NCI-H2171 (cell line): ENCODE measurements at places on chromosomes 1 and 21.

GRCh38 chr1:109935451-109935900, 24.8 kb downstream of the CSF1 start:
- DNase-seq = no peak

- DNase-seq = peak; percentile 38
These were observed 107.8 kb downstream of the SIK1 start for GRCh38 chr21:43318841-43319781.

GRCh38 chr1:157595356-157595755, 2.5 kb downstream of the FCRL4 start:
- no peak for DNase-seq

DNA sequence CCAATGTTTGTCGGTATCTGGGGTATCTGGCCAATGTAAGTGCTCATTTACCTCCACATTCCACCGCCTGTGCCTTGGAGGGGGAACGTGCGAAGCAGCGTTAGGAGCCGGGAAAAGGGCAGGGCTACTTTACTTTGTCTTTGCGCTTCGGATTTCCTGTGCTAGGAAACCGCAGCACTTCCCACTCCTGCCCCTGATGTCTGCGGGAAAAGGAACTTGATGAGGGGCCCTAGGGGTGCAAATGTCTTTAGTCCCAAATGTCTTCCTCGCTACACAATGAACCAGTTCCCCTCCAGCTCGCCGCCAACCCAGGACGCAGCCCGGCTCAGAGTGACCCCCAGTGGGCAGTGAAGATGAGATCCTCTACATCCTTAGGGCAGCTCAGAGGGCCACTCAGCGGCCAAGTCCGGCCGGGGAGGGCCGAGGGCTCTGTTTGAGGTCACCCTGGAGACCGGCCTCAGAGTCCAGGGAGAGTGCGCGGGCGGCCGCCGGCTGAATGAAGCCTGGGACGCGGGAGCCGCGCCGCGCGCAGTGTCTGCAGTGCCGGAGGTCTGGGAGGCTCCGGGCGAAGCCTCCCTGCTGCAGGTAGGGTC, at the start of gene DYNLT5:
Gene DYNLT5, plus strand, starts transcription at position 460 of the 593 bp plus-strand sequence. CDS start 2,200 bp downstream, outside the sequence.
- DNase-seq = no peak

DNA sequence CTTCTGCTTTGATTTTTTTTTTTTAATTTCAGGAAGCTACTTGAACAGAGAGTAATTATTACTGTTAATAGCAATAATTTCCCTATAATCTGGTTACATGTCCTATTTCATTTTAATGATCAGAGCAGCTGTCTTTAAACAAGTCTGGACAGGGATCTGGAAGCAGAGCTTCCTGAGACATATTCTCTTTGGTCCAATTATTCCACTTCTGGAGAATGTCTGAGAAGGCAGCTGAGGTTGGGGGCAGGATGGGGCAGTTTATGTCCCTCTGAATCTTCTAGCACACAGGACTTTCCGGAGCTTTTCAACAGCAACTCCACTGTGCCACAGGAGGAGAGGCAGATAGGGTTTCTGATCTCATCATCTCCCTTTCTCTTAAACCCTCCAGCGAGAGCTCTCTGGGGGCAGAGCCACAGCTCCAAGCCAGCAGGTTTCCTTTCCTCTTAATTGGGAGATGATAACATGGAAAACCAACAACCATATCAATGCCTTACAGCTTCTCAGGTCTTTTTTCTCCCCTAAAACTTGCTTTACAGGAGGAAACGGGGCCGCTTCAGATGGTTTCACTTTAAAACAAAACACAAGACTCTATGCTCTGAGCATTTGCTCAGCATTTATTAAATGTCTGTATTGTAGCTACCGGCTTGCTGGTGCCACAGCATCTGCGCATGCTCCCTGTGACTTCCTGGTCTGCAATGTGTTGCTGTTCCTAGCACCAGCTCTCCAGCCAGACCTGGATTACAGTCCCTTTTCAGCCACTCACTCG, 425.7 kb upstream of the USP24 start:
- DNase-seq = no peak

GRCh38 chr1:59595774-59596173, 219.0 kb upstream of the HOOK1 start:
- DNase-seq = no peak

DNA sequence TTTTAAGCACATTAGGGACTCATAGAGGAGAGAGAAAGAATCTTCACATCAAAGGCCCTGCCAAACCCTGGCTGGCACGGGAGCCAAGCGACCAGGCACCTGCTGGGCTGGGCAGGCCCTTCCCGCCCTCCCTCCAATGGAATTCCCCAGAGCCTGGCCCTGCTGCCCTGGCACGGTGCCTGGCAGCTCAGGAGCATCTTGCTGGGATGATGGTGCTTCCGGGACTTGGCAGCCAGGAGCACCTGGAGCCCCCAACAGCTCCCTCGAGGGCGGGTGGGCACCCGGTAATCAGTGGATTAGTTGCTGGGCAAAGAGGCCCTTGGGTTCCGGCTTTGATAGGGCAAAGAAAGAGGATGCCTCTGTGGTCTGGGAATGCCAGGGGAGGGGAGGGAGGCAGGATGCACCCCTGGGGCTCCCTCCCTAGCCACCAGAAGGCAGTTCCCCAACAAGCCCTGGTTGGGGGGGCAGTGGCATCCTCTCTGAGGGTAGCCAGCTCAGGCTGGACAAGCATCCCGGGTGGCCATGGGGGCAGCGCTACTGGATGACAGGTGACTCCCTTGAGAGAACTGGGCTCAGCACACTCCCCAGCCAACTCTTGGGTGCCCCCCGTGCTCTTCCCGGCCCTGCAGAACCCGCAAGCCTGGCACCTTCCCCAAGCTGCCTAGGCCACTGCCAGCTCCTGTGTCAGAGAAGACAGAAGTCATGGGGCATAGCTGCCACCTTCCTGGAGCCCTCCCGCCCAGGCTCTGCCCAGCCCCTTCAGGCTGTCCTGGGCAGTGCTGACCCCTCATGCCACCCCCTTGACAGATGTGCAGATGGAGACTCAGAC, 26.4 kb downstream of the KRTAP10-1 start:
- DNase-seq = peak; percentile 58

GRCh38 chr1:216518844-216519627, 95.8 kb upstream of the USH2A start:
- peak; percentile 70 for DNase-seq

DNA sequence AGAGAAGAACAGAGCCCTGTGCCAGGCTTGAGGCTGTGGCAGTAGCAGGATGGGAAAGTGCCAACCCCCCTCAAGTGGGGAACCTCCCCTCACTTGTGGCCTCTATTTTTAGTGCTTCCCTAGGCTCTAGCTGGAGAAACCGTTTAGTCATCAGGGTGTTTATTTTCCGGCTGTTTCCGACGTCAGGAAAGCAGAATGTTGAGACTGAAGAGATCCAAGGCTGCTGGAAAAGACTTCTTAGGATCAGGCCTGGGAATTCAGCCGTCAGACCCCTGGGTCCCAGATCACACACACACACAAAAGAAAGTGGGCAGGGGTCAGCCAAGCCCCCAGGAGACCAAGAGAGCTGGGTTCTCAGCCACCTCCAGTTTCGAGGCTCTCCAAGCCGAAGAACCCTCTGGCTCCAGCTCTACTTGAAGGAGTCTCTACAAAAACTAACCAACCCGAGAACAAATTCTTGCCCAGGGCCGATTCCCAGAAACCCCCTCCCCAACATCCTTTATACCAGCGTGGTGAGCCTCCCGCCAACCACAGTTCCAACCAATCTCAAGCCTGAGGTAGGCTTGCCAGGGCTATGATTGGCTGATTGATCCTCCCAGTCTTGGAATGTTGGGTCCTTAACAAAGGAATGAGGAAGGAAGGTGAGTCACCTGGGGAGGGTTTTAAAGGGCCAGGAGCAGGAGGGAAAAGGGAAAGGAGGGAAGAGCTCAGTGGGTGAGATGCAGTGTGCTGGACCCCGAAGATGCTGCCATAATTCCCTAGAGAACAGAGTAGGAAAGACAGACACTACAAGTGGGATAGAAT, 2.5 kb upstream of the MEF2D start:
- DNase-seq = no peak

GRCh38 chr1:64527165-64527564, 57.2 kb downstream of the CACHD1 start:
- no peak for DNase-seq

GRCh38 chr1:3603571-3604467, 7.5 kb downstream of the MEGF6 start:
- no peak for DNase-seq

DNA sequence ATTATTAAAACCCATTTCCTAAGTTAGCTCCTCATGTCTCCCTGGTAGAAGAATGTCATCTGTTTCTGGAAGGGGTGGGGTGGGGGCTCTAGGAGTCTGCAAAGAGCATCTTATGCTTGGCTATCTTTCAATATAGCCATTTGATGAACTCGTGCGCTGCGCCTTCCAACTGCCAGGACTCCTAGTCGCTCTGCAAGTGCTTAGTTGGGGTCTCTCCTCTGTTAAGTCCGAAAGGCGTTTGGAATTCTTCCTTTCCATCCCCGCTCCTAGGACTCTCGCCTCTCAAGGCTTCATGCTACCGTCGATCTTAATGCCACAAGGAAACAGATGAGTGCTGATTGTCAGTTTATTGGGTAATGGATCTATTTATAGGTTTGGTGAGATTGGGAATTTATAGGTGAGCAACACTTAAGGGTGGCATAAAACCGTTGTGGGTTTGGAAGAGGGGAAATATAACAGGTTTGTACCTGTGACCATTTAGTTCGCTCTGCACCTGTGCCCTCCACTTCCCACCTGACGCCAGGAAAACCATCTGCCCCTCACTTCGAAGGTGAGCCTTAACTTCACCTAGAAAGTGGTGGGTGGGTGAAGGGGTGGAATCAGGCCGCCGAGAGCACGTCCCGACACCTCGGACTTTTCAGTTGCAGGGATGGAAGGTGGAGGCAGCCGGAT, 1.1 kb downstream of the KCNH1 start:
- DNase-seq = no peak

DNA sequence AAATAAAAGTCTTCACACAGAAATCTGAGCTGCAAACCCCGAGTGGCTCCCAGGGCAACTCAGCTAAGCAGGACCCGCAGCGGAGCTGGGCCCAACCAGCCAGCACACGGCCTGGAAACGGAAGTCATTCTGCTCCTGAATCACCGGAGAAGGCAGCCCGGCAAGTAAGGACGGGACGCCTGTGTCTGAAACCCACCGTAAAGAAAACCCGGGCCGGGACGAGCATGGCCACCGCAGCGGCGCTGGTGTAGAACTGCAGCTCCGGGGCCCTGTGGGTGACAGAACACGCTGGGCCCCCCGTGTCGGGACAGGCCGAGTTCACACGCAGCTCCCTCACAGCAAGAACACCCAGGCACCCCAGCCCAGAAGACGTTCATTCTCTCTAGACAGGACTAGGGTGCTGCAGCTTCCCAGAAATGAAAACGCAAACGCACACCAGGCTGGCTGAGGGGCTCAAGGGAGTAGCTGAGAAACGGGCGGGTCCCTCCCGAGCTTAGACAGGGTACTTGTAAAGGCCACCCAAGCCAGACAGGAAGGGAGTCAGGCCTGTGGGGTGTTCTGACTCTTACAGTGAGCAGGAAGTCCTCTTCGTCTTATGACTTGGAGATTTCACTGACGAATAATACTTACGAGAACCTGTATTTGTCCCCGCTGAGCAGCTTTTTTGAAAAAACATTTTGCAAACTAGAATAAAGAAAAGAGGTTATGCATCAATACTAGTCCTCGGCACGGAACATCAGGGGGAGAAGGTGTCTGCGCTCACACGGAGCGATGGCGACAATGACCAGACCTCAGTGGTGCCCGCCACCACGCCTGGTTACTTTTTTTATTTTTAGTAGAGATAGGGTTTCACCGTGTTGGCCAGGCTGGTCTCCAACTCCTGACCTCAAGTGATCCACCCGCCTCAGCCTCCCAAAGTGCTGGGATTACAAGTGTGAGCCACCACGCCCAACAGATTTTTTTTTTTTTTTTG, 10.9 kb upstream of the CDK11B start:
- DNase-seq = no peak

DNA sequence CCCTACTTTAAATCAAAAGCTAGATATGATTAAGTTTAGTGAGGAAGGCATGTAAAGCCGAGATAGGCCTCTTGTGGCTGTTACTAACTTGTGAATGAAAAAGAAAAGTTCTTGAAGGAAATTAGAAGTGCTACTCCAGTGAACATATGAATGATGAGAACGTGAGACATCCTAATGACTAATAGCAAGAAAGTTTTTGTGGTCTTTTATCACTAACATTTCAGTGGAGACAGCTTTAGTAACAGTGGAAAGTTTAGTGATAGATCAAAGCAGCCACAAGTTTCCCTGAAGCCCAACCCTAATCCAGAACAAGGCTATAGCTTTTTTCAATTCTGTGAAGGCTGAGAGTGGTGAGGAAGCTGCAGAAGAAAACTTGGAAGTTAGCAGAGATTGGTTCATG, 73.6 kb upstream of the LRRC8B start:
- DNase-seq = no peak

DNA sequence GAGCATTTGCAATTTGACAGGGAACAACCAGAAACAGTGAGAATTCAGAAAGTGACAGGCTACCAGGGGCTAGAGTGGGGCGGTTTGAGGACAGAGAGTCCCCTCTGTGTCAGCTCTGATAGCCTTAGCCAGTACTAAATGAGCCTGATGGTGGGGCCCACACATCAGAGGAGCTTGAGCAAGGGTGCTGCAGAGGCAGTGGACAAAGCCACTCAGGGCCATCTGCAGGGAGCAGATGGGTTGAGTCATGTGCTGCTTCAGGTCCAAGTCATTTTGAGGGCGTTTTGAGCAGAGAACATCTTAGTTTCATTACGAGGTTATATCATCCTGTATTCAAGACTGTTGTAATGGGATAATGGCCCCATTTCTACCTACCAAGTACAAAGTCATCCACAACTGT, 7.7 kb downstream of the LRRC52 start:
- no peak for DNase-seq

DNA sequence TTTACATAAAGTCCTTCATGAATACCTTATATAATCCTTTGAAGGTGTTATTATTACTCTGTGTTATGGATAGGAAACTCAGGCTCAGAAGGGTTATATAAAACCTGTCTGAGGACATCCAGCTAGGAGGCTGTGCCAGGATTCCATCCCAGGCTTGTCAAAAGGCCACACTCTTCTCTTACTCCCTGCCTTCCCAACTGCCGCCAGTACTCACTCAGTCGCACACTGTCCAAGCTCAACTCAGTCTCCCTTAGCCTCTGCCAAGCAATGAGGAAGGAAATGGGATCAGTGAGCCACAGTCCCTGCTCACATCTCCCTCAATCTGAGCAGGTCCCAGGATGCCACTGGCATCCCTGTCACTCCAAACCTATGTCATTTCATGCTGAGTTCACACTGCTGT, 94.4 kb downstream of the NAV1 start:
- DNase-seq = no peak

GRCh38 chr1:176382163-176382562, 80.8 kb upstream of the PAPPA2 start:
- no peak for DNase-seq

GRCh38 chr21:26146681-26147080, 23.9 kb downstream of the APP start:
- DNase-seq = no peak

- DNase-seq = no peak
These were observed 556 bp downstream of the IFI44 start for GRCh38 chr1:78650114-78650660.

DNA sequence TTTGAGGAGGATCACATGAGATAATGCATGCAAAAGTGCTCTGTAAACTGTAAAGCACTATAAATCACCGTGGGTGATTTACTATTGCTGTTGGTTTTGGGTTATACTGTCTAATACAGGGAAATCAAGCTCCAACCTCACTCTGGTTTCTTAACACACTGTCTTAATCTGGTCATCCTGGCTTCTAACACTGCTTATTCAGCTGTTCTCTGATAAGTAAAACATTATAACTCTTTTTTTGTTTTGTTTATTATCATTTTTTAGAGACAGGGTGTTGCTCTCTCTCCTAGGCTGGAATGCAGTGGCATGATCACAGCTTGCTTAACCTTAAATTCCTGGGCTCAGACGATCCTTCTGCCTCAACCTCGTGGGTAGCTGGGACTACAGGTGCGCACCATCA, 21.9 kb upstream of the LSM10 start:
- DNase-seq = no peak
